Stimulated activated CD4-positive, alpha-beta T cell treated with anti-CD3 and anti-CD28 coated beads, Interleukin-4, amount 100 ng/mL, for 4 hours (primary cell): ENCODE measurements at places on chromosomes 2 and 18.

DNA sequence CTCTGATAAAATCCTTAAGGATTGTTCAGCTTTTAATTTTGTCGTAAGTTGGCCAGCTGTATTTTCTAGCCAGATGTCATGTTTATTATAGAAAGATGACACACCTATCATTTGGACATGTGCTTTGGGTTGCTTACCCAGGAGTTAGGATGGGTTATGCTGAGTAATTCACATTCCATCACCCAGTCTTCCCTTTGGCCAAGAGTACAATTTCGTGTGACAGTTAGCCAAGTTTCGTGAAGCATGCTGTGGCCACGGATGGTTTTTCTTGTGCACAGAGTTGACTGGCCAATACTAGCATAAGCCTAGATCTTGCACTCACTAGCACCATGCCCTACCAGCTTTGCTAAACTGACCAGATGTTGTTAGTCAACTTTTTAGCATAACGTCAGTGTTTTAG lies 5.8 kb downstream of the MAPRE3 start:
- DNase-seq = no peak

DNA sequence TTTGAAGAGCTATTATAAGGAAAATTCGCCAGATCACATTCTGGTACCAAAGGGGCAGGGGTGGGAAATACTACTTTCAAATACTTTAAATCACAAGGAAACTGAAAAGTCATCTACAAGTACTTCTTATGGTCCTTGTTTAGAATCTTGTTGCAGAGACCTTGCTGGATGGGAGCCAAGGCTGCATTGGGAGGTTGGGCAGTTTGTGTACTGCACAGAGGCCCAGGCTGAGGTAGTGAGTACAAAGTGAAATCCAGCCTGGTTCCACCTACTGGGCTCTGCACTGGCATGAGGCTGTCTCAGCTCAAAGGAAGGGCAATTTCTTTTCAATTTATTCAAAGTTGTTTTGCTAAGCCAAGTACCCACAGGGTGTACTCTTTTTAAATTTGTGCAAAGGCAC lies 140.3 kb upstream of the DLX2 start:
- no peak for DNase-seq

GRCh38 chr2:39515273-39515896 lies 78.3 kb upstream of the MAP4K3 start:
- no peak for DNase-seq

GRCh38 chr2:68706637-68707036 lies 28.0 kb upstream of the ARHGAP25 start:
- DNase-seq = no peak

GRCh38 chr2:43472527-43473194 lies 123.2 kb downstream of the THADA start:
- no peak for DNase-seq

DNA sequence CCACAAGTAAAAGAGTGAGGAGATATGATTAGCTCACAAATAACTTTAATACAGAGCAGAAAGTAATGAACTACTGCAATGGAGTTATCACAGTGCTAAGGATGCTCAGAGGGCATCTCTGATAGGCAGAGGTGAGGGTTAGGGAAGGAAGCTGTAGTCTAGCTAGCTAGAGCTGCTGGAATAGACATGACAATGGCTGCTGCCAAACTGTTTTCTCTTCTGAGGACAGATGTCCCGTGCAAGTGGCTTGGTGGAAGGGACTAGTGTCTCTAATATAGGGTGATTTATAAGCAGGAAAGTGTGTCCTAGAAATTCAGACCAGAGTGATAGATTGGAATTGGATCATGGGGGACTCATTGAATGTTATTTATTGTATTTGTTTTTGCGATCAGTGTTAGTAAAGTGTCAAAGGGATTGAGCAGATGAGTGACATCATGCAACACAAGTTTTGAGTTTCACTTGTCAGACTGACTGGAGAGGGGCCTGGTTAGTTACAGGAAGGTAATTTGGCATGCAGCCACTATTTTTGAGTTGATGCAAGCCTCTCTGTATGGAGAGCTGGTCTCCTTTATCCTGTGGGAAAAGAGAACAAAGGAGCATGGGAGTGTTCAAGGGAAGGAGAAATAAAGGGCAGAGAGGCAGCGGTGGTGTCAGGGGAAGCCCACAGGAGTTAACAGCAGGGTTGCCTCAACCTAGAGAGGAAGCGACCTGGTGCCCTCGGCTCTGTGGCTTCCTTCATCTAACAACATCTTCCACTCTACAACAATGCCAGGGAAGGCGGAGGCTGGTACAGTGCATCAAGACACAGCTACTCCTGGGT lies 1.9 kb downstream of the CTLA4 start:
- peak; percentile 52 for DNase-seq

GRCh38 chr2:55106148-55106547 lies 55.9 kb upstream of the RTN4 start:
- DNase-seq = no peak

GRCh38 chr2:168044579-168044978 lies 202.8 kb downstream of the STK39 start:
- no peak for DNase-seq

DNA sequence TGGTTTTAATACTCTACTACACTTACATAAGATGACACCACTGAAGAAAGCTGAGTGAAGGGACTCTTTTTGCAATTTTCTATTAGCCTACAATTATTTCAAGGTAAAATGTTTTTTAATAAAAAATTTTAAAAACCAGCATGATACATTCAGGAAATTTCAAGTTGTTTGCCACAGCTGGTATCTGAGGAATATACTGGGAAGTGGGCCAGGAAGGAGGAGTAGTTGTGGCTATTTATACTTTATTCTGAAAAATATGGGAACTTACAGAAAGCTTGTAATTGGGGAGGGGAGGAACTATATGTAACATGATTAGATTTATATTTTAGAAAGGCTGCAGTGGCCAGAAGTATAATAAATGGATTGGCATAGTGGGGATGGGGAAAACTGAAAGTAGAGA lies 40.8 kb downstream of the WDR35 start:
- DNase-seq = no peak

DNA sequence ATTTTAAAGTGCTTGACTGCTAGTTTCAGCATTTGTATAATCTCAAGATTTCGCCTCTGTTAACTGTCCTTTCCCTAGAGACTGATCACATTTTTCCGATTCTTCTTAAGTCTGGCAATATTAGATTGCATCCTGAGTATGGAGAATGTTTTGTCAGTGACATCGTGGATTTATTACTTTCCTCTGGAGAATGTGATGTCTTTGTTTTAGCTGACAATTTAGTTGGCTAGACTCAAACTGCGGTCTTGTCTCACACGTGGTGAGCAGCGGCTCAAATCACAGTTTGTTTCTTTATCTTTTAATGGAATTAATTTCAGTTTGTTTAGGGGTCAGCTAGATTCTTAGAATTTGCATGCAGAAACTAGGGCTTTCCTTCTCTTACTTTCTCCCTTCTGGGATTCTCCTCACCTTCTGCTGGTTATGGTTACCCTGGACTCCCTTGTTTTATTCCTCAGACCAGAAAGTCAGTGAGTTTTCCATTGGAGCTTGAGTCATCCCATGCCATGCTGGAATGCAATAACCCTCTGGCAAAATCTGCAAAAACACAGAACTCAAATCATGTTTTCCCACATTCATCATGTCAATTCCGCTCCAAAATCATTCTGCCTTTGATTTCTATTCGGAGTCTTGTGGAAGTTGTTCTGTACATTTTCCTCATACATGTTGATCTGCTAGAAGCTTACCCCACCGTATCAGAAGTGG lies 327.2 kb upstream of the TRIB2 start:
- no peak for DNase-seq

GRCh38 chr2:152508446-152508845 lies 173.5 kb downstream of the FMNL2 start:
- DNase-seq = no peak

DNA sequence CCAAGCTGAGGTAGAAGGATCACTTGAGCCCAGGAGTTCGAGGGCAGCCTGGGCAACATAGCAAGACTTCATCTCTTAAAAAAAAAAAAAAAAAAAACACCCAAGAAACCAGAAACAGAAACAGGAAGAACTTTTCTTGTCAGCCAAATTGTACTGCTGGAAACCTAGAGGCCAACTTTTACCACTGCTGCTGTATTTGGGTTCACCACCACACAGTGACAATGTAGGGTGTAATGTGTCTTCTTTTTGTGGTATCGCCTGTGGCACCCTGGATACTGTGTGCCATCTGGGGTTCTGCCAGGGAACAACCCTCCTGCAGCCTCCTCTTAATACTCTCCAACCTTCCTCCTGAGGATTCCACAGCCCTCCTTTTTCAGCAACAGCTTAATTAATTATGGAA lies 72.6 kb downstream of the STK39 start:
- no peak for DNase-seq

DNA sequence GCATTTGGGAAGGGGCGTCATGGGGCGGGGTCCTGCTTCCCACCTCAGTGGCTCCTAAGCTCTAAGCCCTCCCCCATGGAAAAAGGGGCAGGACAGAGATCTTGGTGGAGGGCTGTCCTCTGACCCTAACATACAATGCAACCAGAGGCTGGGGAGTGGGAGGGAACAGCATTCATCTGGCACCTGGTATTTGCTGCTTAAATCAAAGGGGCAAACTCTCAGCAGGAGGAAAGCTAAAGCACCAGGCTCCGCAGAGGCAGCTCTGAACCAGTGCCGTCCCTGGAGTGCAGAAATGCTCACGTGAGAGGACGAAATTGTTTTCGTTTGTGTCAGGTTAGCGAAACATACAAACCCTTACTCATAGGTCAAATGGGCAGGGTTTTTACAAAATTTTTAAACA lies 92.7 kb upstream of the PXDN start:
- no peak for DNase-seq

- DNase-seq = no peak
Measured at GRCh38 chr18:59383851-59384250, 24.8 kb upstream of the LMAN1 start.

DNA sequence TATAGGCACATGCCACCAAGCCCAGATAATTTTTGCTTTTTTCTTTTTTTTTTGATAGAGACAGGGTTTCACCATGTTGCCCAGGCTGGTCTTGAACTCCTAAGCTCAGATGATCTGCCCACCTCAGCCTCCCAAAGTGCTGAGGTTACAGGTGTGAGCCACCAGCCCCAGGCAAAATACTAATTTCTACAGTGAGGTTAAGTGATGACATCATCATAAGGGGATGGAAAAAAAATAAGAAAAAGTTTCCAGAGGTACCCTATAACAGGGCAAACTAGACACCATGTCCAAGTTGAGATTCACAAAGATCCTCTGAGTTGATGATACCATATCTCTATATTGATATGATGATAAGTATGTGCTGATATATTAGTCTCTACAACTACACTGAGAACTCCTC lies 163.7 kb upstream of the ACVR2A start:
- DNase-seq = no peak

DNA sequence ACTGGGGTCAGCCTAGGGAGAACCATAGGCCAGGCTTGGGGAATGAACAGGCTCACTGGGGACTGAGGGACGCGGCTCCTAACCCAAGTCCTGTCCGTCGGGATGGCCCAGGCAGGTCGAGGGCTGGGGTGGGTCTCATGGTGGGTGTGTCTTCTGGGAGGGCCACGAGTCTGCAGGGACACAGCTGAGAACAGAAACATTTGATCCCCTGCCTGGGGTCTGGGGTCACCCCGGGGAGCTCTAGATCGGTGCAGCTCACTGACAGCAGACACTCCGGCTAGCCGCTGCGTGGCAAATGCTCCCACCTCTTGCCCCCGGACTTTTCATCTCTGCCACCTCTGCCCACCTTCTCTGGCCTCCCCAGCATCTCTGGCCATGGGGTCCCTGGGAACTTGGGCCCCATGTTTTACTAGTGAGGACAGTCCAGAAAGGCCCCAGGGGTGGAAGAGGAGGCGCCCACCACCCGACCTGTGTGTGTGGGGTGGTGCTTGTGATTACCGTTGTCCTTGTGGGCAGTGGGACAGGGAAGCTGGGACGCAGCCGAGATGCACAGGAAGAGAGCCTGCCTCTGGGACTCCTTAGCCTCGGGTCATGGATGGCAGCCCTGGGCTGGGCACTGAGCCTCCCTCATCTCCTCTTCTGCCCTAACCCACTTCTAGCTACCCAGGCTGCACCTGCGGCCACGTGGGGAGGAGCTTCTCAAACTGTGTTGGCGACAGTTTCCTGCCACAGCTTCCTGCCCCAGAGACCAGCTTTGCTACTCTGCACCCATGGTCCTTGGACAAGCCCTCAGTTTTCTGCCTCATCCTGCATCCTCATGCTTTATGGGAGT lies 4.9 kb downstream of the ZAP70 start:
- DNase-seq = peak; percentile 60

- no peak for DNase-seq
Measured at GRCh38 chr18:31596081-31596872, 4.6 kb downstream of the TTR start.

DNA sequence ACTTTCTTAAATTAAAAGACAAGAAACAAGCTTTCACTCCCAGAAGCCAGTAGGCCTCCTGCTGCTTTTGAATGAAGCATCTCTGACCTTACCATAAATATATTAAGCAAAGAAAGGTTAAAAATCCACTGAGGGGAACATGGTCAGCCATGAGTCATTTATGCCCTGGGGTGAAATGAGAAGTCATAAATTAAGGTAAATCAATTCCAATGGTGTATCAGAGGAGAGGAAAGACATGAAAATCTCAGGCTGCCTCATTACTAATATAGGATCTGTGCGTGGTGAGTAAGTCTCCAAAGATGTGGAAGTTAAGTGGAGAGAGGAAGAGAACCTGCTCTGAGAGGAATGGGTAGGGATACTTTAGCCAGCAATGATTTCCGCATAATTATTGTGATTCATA lies 292.3 kb upstream of the CHAC2 start:
- DNase-seq = no peak

GRCh38 chr2:132681766-132682165 lies 11.8 kb upstream of the LYPD1 start:
- no peak for DNase-seq

GRCh38 chr2:41782306-41783158 lies 265.3 kb upstream of the PKDCC start:
- peak; percentile 1 for DNase-seq

DNA sequence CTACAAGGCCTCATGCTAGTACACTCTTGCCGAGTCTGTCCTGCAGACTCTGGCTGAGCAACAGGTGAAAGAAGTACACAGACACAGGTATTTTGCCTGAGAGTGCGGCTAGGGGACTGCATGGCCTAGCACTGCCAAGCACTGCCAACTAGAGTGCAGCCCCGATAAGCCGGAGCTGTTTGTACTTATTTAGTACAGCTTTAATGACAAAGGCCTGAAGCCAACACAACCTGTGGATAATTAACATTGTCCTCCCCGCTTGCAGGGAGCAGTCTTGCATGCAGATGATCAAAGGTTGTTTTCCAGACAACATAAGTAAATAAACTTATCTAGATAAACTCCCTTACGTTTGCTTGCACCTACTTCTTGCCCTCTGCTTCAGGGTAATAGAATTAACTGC lies 63.7 kb upstream of the MMADHC start:
- DNase-seq = no peak

DNA sequence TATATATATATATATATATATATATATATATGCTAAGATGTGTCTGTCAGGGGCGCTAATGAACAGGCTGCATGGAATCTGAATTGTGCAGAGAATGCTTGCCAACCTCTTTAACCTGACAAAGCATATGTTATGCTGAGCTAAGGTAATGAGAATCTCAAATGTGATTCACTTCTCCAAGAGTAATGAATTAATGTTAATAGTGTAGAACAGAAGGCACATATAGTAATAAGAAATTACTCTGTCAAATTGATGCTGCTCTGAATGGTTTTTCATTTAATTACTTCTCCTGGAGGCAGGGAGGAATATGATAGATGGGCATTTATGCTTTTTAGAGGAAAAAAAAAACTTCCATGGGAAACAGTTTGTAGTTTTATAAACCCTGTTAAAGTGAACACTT lies 35.4 kb downstream of the COX7A2L start:
- no peak for DNase-seq

GRCh38 chr2:85748985-85749875 lies 4.6 kb upstream of the ATOH8 start:
- DNase-seq = no peak
